CD14-positive monocyte (primary cell): ENCODE measurements at places on chromosomes 2 and 18.

- no peak for DNase-seq
These were observed 262.1 kb downstream of the EPHA4 start for GRCh38 chr2:221309892-221310583.

- no peak for DNase-seq
These were observed 480.8 kb downstream of the TMX3 start for GRCh38 chr18:68234131-68234530.

GRCh38 chr2:181312515-181312927 lies 144.7 kb upstream of the ITGA4 start:
- DNase-seq = no peak

DNA sequence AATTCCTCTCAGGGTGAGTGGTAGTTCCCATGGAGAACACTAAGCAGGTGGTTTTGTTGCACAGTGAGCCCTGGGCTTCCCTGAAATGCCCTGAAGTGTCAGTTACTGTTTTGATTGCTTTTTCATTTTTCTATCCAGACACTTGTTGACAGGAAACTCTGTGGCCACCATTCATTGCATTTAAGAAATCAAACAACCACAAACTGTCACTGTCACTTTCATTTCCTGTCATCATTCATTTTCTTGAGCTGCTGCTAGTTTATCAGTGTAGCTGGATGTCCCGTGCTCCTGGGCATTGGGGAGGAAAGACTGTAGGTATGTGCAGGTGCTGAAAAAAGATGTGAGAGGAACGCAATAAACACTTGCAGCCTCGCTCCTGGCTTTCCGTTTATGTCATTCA lies 891.6 kb upstream of the ZEB2 start:
- peak; percentile 11 for DNase-seq

GRCh38 chr2:109031476-109032228 lies 42.6 kb upstream of the EDAR start:
- peak; percentile 12 for DNase-seq

GRCh38 chr2:31788273-31788672 lies 207.5 kb upstream of the SRD5A2 start:
- DNase-seq = no peak

DNA sequence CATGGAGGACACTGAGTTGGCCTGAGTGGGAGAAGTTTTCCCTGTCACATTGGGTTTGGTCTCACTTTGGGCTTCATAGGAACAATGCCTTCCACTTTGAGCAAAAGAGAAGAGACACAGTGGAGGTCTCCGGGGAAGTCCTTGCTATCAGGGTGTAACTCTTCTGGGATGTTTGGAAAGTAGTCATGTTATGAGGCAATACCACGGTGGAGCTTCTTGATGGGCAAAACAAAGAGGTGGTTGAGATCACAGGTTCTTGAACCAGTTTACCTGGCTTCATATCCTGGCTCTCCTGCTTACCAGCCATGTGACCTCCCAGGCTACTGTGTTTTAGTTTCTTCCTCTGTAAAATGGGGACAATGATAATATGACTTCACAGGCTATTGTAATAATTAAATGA lies 478.6 kb downstream of the SLC4A3 start:
- no peak for DNase-seq

- DNase-seq = no peak
These were observed 13.1 kb downstream of the CABLES1 start for GRCh38 chr18:23148382-23148781.
